HFFc6 (cell line): ENCODE measurements at places on chromosomes 13 and 19. TPM values are rescaled to one million over a fixed set of nuclear protein-coding genes. Genes with fewer than 3 reads are reported as not detected.

GRCh38 chr13:51900471-51900870, 38.7 kb downstream of the CCDC70 start:
- no peak overlapping the region for H3K4me3 ChIP-seq
- no peak overlapping the region for H3K27ac ChIP-seq
- H3K4me1 ChIP-seq: no peaks in the 10 kb centered on the region
- no peaks in the 10 kb centered on the region for H3K36me3 ChIP-seq

GRCh38 chr13:52644108-52644507, 1.9 kb downstream of the HNRNPA1L2 start:
- H3K4me1 ChIP-seq: no peaks in the 10 kb centered on the region
- H3K4me3 ChIP-seq: no peak overlapping the region
- no peak overlapping the region for H3K27ac ChIP-seq
- H3K27me3 ChIP-seq: no peaks in the 10 kb centered on the region

GRCh38 chr13:37491661-37492060, 106.9 kb downstream of the POSTN start:
- no peak for DNase-seq
- 0 out of 2 replicates have a peak overlapping the region, but pooled peaks have one; percentile 4 for H3K4me3 ChIP-seq
- peak overlapping the region; percentile 34; the same call in 1 of the 2 replicates for H3K27ac ChIP-seq
- H3K36me3 ChIP-seq: no peaks in the 10 kb centered on the region

DNA sequence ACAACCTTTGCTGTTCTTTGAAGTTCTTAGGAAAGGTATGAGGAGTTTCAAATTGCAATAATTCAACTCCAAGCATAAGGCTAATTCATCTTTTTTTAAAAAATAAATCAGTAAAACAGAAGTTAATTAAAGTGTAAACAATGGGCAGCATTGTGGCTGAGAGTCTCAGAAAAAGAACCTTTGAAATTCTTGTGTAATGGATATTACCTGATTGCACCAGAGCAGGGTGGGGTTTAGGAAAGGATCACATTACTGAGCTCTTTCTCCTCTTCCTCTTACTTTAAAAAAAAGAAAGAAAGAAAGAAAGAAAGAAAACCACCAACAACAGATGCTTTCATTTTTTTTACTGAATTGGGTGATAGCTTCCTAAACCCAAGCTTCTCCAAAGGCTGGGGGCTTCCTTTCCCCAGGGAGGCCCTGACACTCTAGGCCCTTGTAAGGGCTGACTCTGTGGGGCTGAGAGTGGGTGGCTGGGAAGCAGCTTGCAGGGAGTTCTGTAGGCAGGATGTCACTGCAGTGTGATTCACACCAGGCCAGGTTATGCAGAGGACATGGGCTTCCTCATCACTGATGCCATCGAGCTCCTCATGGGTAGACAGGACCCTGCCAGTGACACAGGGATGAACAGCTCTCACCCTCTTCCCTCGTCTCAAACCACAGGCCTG, 564.5 kb downstream of the FGF9 start:
- DNase-seq: no peak
- H3K4me1 ChIP-seq: no peaks in the 10 kb centered on the region
- H3K27ac ChIP-seq: no peak overlapping the region

GRCh38 chr19:12580180-12580694, 29.0 kb upstream of the ZNF564 start:
- H3K4me1 ChIP-seq: peaks cover 11% of the 10 kb centered on the region
- no peaks in the 10 kb centered on the region; the same call in 1 of the 2 replicates for H3K27me3 ChIP-seq
- H3K36me3 ChIP-seq: peaks cover 73% of the 10 kb centered on the region
- peak; percentile 50 for DNase-seq

DNA sequence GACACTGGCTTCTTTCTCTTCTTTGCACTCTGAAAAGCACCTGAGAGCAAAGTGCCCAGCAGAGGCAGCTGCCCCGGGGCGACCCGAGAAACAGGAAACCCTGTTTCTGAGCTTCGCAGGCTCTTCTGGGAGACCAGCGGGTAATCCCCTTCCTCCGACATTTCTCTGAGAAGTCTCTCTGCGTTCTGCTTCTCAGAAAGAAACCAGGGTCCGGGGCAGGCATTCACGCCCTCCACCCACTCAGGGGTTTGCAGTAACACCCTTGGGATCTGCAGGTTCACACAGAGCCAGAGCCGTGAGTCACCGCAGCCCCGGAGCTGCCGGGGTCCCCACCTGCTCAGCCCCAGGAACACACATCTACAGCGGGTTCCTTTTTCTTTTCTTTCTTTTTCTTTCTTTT, 86.0 kb downstream of the GADD45B start:
- H3K36me3 ChIP-seq: no peaks in the 10 kb centered on the region
- no peak overlapping the region for H3K4me3 ChIP-seq
- no peak overlapping the region for H3K27ac ChIP-seq
- no peak for DNase-seq
- H3K4me1 ChIP-seq: no peaks in the 10 kb centered on the region

GRCh38 chr19:11577451-11578257, at the start of gene ACP5:
Gene ACP5, minus strand, starts transcription at chr19:11577645. Its CDS starts 328 bp downstream, at chr19:11577317.
- DNase-seq: no peak
- no peak within 1 kb of the TSS for H3K27ac ChIP-seq
- peaks cover 6% of the 10 kb centered on the region for H3K27me3 ChIP-seq
- no peaks in the 10 kb centered on the region for H3K36me3 ChIP-seq
- H3K4me3 ChIP-seq: no peak within 1 kb of the TSS

DNA sequence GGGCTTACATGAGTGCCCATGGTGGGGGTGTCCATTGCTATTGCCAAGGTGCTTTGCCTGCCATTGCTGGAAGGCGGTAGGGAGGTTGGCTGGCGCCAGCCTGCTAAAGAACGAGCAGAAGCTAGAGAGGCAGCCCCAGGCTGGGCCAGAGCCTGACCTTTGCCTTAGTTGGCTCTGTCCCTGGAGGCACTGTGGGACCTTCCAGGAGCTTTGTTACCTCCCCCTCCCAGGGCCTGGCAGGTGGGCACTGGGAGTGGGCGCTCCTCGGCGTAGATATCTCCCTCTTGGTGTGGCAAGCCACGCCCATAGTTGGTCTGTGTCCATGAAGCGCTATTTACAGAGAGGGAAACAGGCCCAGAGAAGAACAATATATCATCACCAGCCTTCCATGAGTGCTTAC, 2.3 kb upstream of the SLC25A42 start:
- H3K4me3 ChIP-seq: no peak overlapping the region
- H3K27ac ChIP-seq: no peak overlapping the region
- H3K27me3 ChIP-seq: peaks cover 1% of the 10 kb centered on the region

DNA sequence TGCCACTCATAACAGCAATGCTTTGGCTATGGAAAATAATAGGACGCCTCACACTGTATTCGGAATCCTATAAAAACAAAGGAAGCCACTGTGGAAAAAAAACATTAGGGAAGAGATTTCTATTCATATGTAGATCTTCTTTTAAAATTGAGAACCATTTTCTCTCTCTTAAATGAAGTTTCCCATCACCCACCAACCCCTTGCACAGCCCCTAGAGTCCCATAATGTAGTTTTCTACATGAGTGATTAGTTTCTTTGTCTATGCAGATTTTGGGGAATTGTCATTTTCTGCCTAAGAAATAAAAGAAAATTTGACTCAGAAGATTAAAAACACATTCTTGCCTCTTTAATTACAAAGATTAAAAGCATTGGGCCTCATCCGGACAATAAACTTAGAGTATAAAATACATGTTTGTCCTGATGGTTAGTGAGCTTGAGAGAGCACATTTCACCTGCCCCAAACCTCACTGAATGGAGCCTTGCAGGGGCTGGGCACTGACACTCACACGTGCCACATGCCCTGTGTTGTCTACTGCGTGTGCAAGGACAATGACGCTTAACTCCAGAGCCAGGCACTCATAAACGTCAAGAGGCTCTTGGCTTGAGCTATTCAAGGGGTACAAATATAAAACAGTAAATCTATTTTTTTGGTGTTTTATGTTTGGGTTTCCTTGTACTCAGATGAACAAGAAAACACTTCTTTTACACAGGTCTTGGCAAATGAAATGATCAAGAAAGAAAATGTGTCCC, 40.0 kb upstream of the KL start:
- H3K4me1 ChIP-seq: no peaks in the 10 kb centered on the region
- H3K36me3 ChIP-seq: no peaks in the 10 kb centered on the region
- no peak overlapping the region for H3K27ac ChIP-seq
- peaks cover 2% of the 10 kb centered on the region; the same call in 1 of the 2 replicates for H3K27me3 ChIP-seq
- DNase-seq: no peak
- no peak overlapping the region for H3K4me3 ChIP-seq

- H3K27me3 ChIP-seq: peaks cover 3% of the 10 kb centered on the region
- H3K4me3 ChIP-seq: no peak overlapping the region
- peak overlapping the region; percentile 77 for H3K27ac ChIP-seq
- no peak for DNase-seq
Observed at GRCh38 chr19:7987114-7987768, 18.2 kb downstream of the ELAVL1 start.

- H3K27ac ChIP-seq: no peak overlapping the region
- H3K4me3 ChIP-seq: no peak overlapping the region
- H3K27me3 ChIP-seq: peaks cover 12% of the 10 kb centered on the region
- no peaks in the 10 kb centered on the region for H3K36me3 ChIP-seq
- no peaks in the 10 kb centered on the region for H3K4me1 ChIP-seq
- no peak for DNase-seq
Observed at GRCh38 chr19:16142032-16142580, 1.4 kb upstream of the HSH2D start.

- DNase-seq: no peak
- H3K4me3 ChIP-seq: no peak overlapping the region
- H3K36me3 ChIP-seq: no peaks in the 10 kb centered on the region; the same call in 1 of the 2 replicates
- H3K27me3 ChIP-seq: peaks cover 6% of the 10 kb centered on the region
- H3K4me1 ChIP-seq: no peaks in the 10 kb centered on the region; the same call in 1 of the 2 replicates
- no peak overlapping the region for H3K27ac ChIP-seq
Observed at GRCh38 chr13:85819513-85819912, 20.3 kb upstream of the SLITRK6 start.

- H3K4me1 ChIP-seq: peaks cover 16% of the 10 kb centered on the region
- H3K27me3 ChIP-seq: no peaks in the 10 kb centered on the region
- no peak overlapping the region; the same call in 1 of the 2 replicates for H3K4me3 ChIP-seq
- no peak overlapping the region for H3K27ac ChIP-seq
- peaks cover 42% of the 10 kb centered on the region for H3K36me3 ChIP-seq
- no peak for DNase-seq
Observed at GRCh38 chr13:77113496-77113895, 86.5 kb upstream of the FBXL3 start.

- H3K27ac ChIP-seq: no peak overlapping the region
- DNase-seq: no peak
- H3K4me3 ChIP-seq: no peak overlapping the region
- peaks cover 19% of the 10 kb centered on the region for H3K27me3 ChIP-seq
- no peaks in the 10 kb centered on the region for H3K36me3 ChIP-seq
Observed at GRCh38 chr13:114147803-114148520, 15.5 kb upstream of the RASA3 start.

- peaks cover 40% of the 10 kb centered on the region for H3K4me1 ChIP-seq
- peak overlapping the region; percentile 88 for H3K27ac ChIP-seq
- peak overlapping the region; percentile 92 for H3K4me3 ChIP-seq
- peaks cover 2% of the 10 kb centered on the region; the same call in 1 of the 2 replicates for H3K36me3 ChIP-seq
- peak; percentile 41 for DNase-seq
Observed at GRCh38 chr13:40920826-40921225, 98.3 kb downstream of the ELF1 start.

GRCh38 chr19:9914001-9914314, 22.4 kb downstream of the OLFM2 start:
- H3K27ac ChIP-seq: no peak overlapping the region
- no peaks in the 10 kb centered on the region; the same call in 1 of the 2 replicates for H3K36me3 ChIP-seq
- DNase-seq: no peak

DNA sequence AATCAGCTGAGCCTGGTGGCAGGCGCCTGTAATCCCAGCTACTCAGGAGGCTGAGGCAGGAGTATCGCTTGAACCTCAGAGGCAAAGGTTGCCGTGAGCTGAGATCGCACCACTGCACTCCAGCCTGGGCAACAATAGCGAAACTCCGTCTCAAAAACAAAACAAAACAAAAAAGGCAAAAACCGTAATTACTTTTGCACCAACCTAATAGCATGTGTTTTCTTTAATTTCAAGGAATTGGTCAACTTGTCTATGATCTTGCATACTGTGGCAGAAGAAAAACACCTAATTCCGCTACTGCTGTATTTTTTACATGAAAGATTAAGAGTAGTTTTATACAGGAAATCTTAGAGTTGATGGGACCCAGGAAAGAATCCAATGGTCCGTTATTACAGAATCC, 241.2 kb downstream of the COL4A1 start:
- H3K4me3 ChIP-seq: no peak overlapping the region
- no peak overlapping the region for H3K27ac ChIP-seq
- peaks cover 13% of the 10 kb centered on the region for H3K27me3 ChIP-seq

- no peaks in the 10 kb centered on the region for H3K4me1 ChIP-seq
- no peak overlapping the region for H3K27ac ChIP-seq
- no peak overlapping the region for H3K4me3 ChIP-seq
- no peak for DNase-seq
Observed at GRCh38 chr19:52410276-52410675, 12.6 kb downstream of the ZNF528 start.

DNA sequence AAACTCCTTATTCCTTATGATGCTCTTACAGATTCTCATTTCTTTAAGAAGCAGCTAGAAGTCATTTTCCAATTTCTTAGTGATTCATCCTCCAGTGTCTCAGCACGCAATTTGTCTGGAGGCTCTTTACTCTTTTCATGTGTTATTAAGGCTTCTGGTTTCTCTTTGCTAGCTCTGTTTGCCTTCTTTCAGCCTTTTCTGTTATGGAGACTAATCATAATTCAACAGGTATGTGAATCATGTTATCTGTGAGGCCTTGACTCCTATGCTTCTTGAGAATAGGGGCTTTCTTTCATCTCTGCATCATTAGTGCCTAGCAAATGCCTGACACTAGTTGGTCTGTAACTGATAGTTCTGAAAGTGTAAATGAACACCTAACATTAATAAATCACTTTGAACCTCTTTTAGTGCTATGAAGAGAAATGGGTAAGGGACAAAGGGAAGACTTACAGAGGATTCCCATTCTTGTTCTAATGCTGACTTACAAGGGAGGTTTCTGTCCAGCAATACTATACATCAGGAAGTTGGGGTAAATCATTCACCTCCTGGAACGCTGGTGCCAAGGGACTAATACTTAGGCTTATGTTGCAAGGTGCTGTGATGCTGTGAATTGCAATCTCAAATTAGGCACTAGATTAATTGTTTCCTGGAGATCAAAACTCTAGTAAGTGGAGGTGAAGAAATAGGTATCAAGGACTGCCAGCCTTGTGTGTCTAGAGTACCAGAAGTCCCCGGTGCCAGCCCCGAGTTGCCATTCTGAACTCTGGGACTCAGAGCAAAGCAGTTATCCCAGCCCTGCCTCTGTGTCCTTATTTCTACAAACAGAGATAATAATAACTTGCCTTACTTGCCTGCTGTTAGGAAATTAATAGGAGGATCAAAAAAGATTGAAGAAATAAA, 265.6 kb downstream of the DCLK1 start:
- H3K4me1 ChIP-seq: no peaks in the 10 kb centered on the region; the same call in 1 of the 2 replicates
- no peaks in the 10 kb centered on the region; the same call in 1 of the 2 replicates for H3K36me3 ChIP-seq
- no peak overlapping the region for H3K27ac ChIP-seq

IFNL3 gene
- not detected in 3 replicates for total RNA-seq

MYBPC2 gene
- total RNA-seq: not detected in 3 replicates

TRPC4 gene
- total RNA-seq: 14.9 to 17.7 TPM (median 16.7 TPM) in 3 replicates

CGB8 gene
- 0.62 to 3.7 TPM in 2 of 3 replicates, not detected in the other for total RNA-seq

GNA15 gene
- not detected in 3 replicates for total RNA-seq

TSKS gene
- total RNA-seq: not detected in 3 replicates

METTL21C gene
- not detected in 3 replicates for total RNA-seq

SLC6A16 gene
- total RNA-seq: 0.26 to 0.77 TPM (median 0.75 TPM) in 3 replicates

PRKCG gene
- total RNA-seq: 0.32 TPM in 1 of 3 replicates, not detected in the others

SLC5A5 gene
- not detected in 2 replicates for total RNA-seq

EXOC3L2 gene
- total RNA-seq: not detected in 3 replicates

CEACAM8 gene
- total RNA-seq: not detected in 3 replicates

FEM1A gene
- total RNA-seq: 8.9 to 10.2 TPM (median 9.3 TPM) in 3 replicates

ZNF98 gene
- not detected in 3 replicates for total RNA-seq
